ENCODE measurements at places on chromosomes 7 and 10. TPM values are rescaled to one million over a fixed set of nuclear protein-coding genes. Genes with fewer than 3 reads are reported as not detected.

The BMPER gene
- 1.1 TPM for total RNA-seq

The BLOC1S2 gene
- total RNA-seq: 39.3 TPM

The MOGAT3 gene
- total RNA-seq: not detected

The MAD1L1 gene
- 41.6 TPM for total RNA-seq

The AKR1C3 gene
- 438 TPM for total RNA-seq

The CCDC172 gene
- total RNA-seq: not detected

The METTL27 gene
- total RNA-seq: 4.4 TPM

The HIP1 gene
- total RNA-seq: 25.5 TPM

The GRID2IP gene
- 0.09 TPM for total RNA-seq

The FAM237B gene
- total RNA-seq: not detected

The GFRA1 gene
- total RNA-seq: 5.1 TPM

The ELMO1 gene
- total RNA-seq: 39.9 TPM

The PCLO gene
- total RNA-seq: 5.3 TPM

The LGI1 gene
- total RNA-seq: not detected

The CDNF gene
- total RNA-seq: 1.0 TPM

The FAM24B gene
- total RNA-seq: 0.76 TPM

The CAV2 gene
- total RNA-seq: 88.0 TPM

The DNAH11 gene
- total RNA-seq: not detected

The SLC26A5 gene
- total RNA-seq: 2.3 TPM

The TRIL gene
- 31.8 TPM for total RNA-seq

The ABCC2 gene
- total RNA-seq: 0.43 TPM

The CUZD1 gene
- 0.17 TPM for total RNA-seq

The TSPAN15 gene
- total RNA-seq: 86.2 TPM
